IPS DF 6.9 (cell line): ENCODE measurements at places on chromosomes 12 and 14.

DNA sequence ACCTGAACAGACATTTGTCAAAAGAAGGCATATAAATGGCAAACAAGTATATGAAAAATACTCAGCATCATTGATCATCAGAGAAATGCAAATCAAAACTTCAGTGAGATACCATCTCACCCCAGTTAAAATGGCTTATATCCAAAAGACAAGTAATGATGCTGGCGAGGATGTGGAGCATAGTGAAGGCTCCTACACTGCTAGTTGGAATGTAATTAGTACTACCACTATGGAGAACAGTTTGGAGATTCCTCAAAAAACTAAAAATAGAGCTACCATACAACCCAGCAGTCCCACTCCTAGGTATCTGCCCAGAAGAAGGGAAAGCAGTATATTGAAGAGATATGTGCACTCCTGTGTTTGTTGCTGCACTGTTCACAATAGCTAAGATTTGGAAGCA, 146.1 kb downstream of the TGFB3 start:
- DNase-seq: no peak

DNA sequence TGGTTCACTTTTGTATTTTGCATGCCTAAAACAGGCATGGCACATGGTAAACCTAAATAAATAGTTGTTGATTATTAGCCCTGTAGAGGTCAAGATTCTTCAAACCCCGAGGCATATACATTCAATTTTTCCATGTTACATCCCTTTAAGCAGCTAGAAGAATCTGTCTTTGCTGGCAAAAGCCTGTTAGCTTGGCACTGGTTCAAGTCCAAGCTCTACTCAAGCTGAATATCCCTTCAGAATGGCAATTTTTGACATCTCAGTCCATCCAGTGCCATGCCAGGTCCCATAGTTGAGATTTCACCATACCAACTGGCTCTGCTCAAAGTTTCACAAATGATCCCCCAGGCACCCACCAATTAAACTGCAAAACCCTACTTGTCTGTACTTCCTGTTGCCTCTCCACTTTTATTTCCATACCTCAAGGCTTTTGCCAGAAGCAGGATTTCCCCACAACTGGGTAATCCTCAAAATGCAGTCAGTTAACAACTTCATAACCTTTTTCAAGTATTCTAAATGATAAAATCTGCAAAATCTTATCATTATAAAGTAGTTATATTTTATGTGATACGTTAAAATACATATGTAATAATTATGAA, 9.0 kb upstream of the DCN start:
- DNase-seq: no peak

- no peak for DNase-seq
Observed at GRCh38 chr14:58297412-58297761, 968 bp upstream of the ARID4A start.

GRCh38 chr14:23442721-23443356, 7.4 kb upstream of the MYH7 start:
- no peak for DNase-seq

- DNase-seq: no peak
Observed at GRCh38 chr12:26443309-26443708, 247.9 kb downstream of the SSPN start.

DNA sequence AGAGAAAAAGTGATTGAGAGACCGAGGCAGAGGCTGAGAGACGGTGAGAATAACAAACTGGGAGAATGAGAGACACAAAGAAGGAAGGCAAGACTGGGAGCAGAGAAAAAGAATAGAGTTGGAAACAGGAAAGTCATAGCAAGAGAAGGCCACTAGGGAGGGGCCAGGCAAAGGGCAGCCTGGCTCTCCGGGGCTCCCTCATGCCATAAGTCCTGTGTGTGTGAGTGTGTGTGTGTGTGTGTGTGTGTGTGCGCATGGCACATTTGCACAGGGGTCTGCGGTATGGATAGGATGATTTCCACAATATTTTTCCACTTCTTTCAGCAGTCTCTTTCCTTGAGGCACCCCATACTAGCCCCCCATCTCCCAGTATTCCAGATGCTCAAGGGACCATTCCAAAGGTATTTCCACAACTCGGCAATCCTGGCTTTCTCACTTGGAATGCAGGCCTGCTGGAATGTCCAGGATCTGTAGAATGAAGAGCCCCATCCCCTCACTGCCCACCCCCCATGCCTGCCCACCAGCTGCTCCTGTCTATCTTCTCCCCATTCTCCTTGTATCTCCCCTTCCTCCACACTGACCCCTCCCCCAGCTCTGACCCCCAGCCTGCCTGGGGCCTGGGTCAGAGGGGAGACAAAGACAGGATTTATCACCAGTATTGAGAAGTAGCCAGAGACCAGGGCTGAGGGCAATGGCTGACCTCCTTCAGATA, 9.0 kb downstream of the GPR84 start:
- DNase-seq: no peak

DNA sequence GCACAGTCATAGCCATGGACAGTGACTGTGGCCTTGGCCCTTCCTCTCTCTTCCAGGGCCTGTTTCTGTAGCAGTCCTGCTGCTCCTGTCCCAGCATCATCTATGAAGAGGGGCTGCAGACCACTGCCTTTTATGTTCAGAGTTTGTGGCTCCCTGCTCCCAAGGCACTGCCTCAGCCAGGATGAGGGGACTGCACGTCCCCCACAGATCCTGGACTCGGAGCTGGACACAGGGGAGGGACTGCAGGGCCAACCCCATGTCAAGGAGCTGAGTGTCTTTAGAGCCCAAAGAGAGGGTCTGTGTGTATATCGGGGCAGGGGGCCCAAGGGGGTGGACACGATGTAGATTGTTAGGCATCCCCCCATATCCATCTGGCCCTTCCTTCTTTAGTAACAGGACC, 60.6 kb upstream of the DIO3 start:
- DNase-seq: no peak

GRCh38 chr12:110684312-110684836, 4.5 kb downstream of the HVCN1 start:
- DNase-seq: no peak

- DNase-seq: no peak
Observed at GRCh38 chr14:67784244-67784823, 32.1 kb downstream of the ZFYVE26 start.

- DNase-seq: no peak
Observed at GRCh38 chr12:97260786-97261185, 201.8 kb upstream of the RMST start.

GRCh38 chr12:75568393-75568792, 57.0 kb upstream of the KRR1 start:
- DNase-seq: no peak

DNA sequence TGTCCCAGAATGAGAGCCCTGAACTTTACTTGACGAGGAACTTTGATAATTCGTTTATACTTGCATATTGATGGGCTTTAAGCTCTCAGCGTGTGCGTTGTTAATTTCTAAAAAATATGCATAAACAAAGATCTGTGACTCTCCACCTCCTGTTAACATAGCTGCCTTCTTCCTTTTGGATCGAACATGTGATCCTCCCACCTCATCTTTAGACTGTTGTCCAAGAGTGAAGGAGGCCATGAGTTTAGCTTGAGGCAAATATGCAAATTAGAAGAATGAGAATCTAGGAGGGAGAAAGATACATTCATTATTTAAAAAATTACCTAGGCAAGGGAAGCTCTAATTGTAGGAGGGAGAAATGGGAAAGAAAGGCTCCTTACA, 617 bp downstream of the TTC8 start:
- no peak for DNase-seq

DNA sequence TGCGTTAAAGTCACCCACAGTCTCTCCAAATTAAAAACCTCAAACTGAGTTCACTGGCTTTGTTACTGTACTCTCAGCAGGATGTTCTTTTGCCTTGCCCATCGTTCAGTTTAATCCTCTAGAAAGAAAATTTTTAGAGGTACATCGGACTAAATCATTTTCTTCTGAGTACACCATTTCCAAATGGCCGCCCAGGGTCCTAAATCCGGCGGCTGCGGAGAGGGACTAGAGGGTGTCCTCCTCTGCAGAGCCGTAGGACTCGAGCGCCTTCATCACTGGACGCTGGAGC, 1.4 kb downstream of the LIN7A start:
- DNase-seq: no peak

DNA sequence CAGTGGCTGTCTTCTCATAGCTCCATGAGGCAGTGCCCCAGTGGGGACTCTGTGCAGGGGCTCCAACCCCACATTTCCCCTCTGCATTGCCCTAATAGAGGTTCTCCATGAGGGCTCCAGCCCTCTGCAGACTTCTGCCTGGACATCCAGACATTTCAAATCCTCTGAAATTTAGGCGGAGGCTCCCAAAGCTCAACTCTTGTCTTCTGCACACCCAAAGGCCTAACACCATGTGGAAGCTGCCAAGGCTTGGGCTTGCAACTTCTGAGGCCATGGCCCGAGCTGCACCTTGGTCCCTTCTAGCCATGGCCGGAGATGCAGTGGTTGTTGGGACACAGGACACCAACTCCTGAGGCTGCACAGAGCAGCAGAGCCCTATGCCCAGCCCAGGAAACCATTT, 20.5 kb upstream of the PPP2R5C start:
- DNase-seq: no peak

DNA sequence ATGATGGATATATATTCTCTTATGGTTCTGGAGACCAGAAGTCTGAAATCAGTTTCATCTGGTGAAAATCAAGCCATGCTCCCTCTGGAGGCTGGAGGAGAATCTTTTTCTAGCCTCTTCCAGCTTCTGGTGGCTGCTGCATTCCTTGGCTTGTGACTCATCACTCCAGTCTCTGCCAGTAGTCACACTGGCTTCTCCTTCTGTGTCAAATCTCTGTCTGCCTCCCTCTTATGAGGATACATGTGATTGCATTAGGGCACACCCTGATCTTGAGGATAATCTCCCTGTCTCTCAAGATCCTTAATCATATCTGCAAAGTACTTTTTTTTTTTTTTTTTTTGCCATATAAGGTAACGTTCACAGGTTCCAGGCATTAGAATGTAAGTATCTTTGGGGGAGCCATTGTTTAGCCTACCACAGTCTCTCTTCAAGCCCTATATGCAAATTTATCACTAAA, 17.7 kb downstream of the DNAL1 start:
- peak; percentile 58 for DNase-seq

DNA sequence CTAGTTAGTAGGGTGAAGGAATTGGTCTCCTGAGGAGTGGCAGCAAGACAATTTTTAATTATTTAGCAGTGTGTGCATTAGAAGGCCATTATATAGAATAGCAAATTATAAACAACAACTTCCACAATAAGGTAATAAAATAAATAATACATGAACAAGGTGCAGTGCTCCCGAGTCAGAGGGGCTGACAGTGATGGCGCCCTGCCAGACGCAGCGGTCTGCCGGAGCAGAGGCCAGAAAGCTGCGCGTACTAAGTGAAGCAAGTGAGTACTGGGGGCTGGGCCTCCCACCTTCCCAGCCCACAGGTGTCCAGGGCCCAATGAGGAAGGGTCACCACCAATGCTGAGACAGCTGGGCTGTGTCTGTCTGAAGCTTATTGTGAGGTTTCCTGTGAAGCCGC, 72.0 kb upstream of the VRK1 start:
- no peak for DNase-seq

DNA sequence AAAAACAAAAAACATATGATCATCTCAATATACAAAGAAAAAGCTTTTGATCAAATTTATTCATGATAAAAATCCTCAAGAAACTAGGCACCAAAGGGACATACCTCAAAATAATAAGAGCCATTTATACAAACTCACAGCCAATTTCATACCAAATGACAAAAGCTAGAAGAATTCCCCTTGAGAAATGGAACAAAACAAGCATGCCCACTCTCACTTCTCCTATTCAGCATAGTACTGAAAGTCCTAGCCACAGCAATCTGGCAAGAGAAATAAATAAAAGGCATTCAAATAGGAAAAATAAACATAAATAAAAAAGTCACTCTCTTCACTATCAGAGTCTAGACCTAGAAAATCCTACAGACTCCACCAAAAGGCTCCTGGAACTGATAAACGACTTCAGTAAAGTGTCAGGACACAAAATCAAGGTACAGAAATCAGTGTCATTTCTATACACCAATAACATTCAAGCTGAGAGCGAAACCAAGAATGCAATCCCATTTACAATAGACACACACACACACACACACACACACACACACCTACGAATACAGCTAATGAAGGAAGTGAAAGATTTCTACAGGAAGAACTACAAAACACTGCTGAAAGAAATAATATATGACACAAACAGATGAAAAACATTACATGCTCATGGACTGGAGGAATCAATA, 1486.2 kb upstream of the SEL1L start:
- no peak for DNase-seq

DNA sequence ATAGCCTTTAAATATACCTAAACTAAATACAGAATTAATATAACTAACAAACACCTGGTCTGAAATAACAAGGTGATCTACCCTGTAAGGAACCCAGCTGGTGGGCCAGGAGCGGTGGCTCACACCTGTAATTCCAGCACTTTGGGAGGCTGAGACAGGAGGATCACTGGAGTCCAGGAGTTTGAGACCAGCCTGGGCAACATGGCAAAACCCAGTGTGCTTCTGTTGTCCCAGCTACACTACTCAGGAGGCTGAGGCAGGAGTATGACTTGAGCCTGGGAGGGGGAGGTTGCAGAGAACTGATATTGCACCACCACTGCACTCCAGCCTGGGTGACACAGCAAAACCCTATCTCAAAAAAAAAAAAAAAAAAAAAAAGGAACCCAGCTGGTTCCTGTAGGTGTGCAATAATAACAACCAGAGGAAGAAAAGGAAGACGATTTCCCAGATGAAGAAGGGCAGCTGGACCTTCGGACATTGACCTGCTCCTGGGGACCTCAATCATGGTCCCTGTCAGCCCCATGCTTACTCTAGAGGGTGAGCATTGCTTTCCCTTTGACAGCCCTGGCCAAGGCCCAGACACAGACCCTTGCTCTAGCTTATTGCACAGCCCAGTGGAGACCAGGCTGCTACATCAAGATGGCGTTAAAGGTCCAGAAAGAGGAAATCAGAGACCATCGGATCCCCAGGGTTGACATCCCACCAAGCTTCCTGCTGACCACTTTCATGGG, 5.4 kb downstream of the FOS start:
- DNase-seq: no peak

- no peak for DNase-seq
Observed at GRCh38 chr12:1773937-1774655, 46.3 kb upstream of the LRTM2 start.

DNA sequence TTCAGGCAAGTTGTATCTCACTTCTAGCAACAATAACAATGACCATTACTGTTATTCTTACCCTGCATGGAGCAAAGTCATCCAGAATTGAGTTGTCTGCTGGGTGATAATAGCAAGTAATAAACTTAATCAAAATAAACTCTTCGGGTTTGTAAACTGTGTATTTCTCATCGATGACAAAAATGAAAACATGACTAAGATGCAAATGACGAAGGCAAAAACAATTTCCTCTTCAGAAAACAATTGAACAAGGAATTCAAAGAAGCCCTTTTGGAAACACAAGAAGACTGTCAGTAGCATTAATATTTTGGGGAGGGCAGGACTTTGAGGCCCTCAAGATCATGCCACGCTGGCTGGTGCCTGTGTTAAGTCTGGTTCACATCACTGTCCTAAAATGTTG, 232.0 kb downstream of the BTG1 start:
- DNase-seq: no peak

- no peak for DNase-seq
Observed at GRCh38 chr12:132952371-132953162, 3.5 kb downstream of the ZNF605 start.
